ENCODE measurements at places on chromosomes 11 and 22.

DNA sequence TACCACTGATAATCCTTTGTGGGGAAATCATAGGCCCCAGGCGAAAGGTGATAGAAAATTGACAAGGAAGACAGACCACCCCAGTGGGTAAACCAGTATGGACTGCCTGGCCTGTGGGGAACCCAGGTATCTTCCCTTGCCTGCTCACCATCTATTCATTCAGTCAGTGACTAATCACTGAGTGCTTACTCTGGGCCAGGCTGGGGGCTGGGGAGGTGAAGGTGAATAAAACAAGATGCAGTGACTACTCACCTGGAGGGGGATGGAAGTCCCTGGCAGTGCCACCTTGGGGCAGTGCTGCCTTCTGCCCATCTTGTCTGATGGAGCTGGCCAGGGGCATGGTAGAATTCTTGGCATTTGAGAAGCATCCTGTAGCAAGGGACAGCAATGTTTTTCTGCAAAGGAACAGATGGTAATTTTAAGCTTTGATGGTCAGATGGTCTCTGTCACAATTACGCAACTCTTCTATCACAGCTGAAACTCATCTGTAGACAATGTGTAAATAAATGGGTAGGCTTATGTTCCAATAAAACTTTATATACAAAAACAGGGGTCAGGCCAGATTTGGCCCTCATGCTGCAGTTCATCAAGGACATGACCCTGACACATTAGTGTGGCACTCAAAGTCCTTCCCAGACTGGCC lies 4.6 kb downstream of the ISX start:
- DNase-seq, result no peak

- DNase-seq, result no peak
Measured at GRCh38 chr22:40533712-40534378, 102.7 kb downstream of the MRTFA start.

GRCh38 chr11:96303980-96304379 lies 39.0 kb downstream of the MAML2 start:
- DNase-seq, result no peak

GRCh38 chr11:13486926-13487660 lies 8.7 kb downstream of the PTH start:
- DNase-seq, result no peak

- no peak for DNase-seq
Measured at GRCh38 chr11:68436162-68436888, 24.2 kb upstream of the PPP6R3 start.

DNA sequence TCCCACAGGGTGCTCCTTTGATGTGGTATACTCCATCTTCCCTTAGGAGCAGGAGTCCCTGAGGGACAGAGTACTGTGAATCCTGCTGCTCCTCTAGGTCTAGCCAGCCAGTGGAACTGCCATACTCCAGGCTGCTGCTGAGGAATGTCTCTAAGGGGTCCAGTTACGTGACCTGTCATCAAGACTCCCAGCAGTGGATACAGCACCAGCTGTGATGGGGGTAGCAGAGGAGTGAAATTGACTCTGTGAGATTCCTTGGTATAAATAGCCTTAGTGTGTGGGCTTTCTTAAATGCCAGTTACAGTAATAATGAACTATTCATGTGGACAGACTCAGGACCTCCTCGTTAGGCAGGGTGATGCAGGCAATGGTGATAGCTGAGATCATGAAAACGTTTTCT lies 140.4 kb upstream of the LUZP2 start:
- DNase-seq, result no peak

GRCh38 chr22:44396727-44397722 lies 84.3 kb upstream of the SHISAL1 start:
- no peak for DNase-seq

- no peak for DNase-seq
Measured at GRCh38 chr11:123166071-123166559, 28.9 kb downstream of the CLMP start.

- no peak for DNase-seq
Measured at GRCh38 chr22:17924735-17925364, 99.5 kb downstream of the MICAL3 start.

DNA sequence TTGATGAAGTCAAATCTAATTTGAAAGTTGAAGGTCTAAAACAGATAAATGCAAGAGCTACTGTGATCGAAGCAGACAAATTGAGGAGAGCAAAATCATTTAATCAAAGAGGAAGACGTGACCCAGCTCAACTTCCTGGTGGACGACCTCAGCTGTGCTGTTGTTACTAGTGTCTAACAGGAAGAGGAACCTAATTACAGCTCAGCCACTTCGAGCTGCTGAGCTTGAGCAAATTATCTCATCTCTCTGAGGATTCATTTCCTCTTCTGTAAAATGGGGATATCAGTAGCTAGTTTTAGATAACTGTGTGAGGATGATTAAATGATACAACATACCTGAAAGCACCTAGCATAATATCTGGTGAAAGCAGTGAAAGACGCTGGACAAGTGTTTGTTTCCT lies 48.6 kb upstream of the OLFML1 start:
- DNase-seq, result no peak

DNA sequence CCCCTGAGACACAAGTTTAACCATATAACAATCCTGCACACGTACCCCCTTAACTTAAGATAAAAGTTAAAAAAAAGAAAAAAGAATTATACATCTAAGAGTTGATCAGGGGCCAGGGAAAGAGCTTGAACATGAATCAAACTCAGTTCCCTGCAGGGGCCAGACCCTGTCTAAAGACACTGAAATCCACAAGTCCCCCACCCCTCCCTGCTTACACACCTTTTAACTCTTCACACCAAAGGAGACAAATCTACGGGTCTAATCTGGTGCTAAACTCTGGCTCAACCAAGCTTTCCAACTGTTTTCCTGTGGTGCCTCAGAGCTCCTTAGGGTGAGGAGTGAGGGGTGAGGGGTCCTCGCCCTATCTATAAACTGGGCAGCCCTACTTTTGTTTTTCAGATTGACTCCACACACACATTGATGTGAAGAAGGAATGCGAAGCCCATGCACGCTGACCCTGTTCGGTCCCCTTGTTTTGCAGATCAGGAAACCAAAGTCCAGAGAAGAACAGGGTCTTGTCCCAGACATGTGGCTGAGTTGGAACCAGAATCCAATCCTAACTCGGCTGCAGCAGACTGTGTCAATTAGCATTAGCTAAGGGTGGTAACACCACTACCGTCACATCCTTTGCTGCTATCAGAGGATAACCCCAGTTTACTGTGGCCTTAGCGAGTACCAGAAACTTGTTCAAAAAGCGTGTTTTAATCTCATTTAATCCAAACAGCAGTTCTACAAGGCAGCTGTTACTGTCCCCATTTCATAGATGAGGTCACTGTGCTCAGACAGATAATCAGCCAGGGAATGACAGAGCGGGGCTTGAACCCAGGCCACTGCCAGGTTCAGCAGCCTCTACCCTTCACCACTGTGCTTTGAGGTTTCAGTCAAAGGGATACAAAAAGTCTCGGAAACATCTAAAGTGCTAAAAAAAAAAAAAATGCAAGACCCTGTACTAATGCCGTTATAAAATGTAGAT lies 145.2 kb upstream of the SYT13 start:
- DNase-seq, result no peak

GRCh38 chr22:45996241-45997076 lies 19.5 kb upstream of the WNT7B start:
- no peak for DNase-seq

GRCh38 chr11:65822776-65823528 lies 10.8 kb upstream of the SNX32 start:
- DNase-seq, result no peak

GRCh38 chr11:123111465-123111864 lies 49.5 kb upstream of the HSPA8 start:
- peak; percentile 85 for DNase-seq

DNA sequence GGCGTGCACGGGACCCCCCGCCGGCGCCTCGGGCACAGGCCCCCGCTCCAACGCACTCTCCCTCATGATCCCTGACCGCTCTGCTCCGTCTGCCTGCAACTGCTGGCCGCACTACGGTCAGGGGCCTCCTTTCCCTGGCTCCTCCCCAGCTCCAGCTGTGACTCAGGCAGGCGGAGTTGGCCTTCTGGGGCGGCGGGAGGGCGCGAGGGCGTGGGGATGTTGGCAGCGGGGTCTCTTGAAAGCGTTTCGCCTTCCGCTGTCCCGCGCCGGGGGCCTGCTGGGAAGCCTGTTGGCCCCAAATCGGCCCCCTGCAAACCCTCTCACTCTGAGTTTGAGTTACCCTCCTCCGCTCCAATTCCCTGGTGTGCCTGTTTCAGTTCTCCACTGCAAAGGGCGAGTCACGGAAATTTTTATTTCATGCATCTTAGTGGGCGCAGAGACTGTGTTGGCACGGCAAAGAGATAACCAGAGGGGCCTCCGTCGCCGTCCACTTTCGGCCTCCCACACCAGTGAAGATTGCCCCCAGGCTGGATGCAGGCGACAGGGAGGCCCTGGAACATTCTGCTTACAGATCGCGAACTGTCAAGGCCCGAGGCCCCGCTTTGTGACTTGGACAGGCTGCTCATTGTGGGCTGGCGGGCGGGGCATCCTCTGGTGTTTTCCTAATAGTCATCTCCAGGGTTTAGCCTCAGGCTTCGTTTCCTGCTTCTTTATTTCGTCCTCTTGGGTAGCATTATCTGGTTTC lies at the start of gene CAVIN3:
TSS of gene CAVIN3 (minus strand) at position 91 of the 745 bp plus-strand sequence. CDS start at position 66, 25 bp downstream.
- no peak for DNase-seq

DNA sequence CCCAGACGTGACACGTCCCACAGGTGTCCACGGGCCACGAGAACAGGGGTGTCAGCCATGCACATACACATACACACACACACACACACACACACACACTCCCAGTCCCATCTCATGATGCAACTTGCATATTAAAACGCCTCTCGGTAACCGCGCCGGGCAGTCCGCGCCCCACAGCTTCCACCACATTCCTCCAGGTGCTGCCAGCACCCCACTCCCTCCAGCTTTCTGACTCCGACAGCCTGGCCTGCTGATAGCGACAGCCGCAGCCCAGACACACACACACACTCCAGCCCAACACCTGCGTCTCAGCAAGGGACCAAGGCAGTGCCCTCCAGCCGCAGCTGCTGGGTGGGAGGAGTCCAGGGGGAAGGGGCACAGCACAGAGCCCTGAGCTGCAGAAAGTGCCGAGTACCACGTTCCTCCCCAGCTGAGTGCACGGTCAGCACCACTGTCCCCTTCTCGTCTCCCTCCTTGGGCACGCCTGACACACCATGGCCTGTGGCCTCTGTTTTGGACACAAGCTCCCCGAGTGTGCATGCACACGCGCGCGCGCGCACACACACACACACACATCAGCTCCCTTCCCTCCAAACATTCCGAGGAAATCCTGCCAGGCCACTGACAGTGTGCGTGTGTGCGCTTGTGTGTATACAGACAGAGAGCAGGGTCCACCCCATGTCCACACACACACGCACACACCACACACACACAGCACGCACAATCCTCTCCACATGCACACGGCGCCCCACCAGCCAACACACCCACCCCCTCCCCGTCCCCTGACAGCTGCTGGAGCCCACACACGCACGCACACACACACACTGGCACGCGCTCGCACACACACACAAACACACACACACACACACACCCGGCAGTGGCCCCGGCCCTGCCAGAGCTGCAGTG lies 1.2 kb downstream of the ELFN2 start:
- peak; percentile 65 for DNase-seq

GRCh38 chr11:117084992-117085391 lies 13.2 kb downstream of the SIK3 start:
- no peak for DNase-seq

DNA sequence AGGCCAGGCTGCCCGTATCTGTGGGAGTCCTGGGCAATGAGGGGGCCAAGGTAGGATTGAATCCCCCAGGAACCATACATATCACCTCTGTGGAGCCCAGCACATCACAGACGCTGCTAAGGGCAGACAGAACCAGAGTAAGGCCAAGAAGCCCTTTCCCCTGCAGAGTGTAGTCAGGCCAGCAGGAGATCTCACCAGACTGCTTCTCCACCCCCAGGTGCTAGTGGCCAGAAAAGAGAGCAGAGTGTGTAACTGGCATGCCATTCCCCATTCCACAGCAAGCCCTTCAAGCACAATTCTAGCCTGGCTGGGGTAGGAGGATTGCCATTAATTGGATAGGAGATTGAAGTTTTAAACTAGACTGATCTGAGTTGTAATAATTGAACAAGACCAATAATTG lies 28.0 kb upstream of the FCHSD2 start:
- DNase-seq, result no peak

DNA sequence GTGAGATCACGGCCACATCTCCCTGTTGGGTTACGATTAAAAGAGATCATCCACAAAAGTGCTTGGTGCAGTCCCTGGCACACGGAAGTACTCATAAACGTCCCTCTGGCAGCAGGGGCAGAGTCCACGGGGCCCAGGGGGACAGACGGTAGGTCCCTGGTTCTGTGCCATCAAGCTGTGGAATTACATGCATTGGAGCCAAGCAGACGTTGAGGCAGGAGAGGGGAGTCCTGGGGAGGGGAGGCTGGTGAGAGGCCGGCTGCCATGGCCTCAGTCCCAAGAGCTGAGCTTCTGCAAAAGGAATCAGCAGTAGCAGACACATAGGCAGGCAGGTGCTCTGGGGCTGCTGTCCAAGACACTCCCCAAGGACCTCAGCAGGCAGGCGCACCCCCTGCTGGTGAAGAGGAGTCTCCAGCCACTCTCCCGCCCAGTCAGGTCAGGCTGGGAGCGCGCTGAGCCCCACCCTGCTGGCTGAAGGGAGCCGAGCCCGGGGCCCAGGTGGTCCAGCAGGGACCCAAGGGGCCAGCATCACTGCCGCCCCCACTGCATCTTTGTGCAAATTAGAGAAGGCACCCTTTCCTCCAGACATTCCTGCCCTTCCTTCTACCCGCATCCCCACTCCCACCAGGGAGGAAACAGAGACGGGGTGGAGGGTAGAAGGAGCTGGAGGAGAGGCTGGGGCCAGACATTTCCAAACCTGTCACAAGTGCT lies 7.6 kb upstream of the KCTD17 start:
- DNase-seq, result peak; percentile 24

DNA sequence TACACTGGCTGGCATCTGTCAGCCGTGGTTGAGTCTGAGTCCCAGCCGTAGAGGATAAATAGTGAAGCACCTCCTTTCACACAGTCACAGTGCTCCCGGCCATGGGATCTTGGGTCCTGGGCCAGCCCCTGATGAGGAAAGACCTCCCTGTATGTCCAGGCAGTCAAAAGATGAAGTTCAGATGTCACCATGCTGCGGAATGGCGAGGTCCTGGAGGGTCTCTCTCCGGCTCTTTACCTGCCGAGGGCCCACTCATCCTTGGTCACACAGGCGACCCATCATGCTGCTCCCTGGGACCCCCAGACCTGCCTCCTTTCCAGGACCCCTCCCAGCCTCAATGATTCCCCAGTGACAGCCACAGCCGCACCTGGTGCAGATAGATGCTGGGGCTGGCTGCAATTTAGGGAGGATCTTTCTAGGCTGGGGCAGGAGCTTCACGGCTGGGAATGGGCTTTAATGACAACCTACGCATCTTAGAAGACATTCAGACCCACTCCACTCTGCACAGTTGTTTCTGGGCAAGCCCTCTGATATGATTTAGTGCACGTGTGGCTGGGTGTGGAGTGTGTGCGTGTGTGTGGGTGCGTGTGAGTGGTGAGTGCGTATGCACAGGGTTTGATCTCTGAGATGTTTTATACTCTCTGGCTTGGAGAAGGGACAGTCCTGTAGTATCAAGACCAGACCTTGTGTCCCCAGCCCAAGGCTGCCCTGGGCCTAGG lies 79.7 kb downstream of the FBLN1 start:
- DNase-seq, result no peak
